ENCODE measurements at places on chromosomes 7 and 10.

DNA sequence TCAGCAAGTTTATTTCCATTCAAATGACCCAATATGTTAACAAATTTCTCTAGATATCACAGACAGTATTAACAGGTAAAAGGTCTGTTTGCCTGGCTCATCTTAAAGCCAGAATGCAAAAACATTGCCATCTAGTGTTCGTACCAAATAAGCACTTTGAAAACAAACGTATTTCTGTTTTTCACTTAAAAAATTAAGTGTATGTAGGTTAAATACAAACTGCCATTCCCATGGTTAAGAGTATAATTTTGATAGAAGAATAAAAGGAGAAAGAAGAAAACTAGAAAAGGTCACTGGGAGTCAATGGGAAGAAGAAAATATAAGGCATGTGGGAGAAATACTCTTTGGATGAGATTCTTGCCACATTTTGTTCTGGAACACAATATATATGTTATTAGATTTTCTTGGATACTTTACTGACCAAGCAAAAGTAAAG lies 51.0 kb downstream of the ORC5 start:
- no peak for DNase-seq

GRCh38 chr10:34666008-34666704 lies 148.9 kb downstream of the PARD3 start:
- no peak for DNase-seq

GRCh38 chr7:151250181-151251132 lies 2.0 kb upstream of the SMARCD3 start:
- DNase-seq, result no peak

- no peak for DNase-seq
These were observed 59.6 kb downstream of the CARD11 start for GRCh38 chr7:2984091-2984490.

- DNase-seq, result no peak
These were observed 268.4 kb downstream of the GPR37 start for GRCh38 chr7:124497176-124497575.

GRCh38 chr7:46589286-46589685 lies 668.2 kb upstream of the IGFBP3 start:
- DNase-seq, result no peak

GRCh38 chr7:29367784-29368183 lies 173.2 kb downstream of the CHN2 start:
- DNase-seq, result no peak

GRCh38 chr10:71756311-71757191 lies 16.8 kb downstream of the VSIR start:
- DNase-seq, result no peak

GRCh38 chr7:143368387-143368786 lies 5.9 kb upstream of the FAM131B start:
- DNase-seq, result no peak

GRCh38 chr7:28190077-28190710 lies 9.6 kb upstream of the JAZF1 start:
- no peak for DNase-seq

- DNase-seq, result no peak
These were observed 32.5 kb upstream of the ZNF32 start for GRCh38 chr10:43681220-43681619.

DNA sequence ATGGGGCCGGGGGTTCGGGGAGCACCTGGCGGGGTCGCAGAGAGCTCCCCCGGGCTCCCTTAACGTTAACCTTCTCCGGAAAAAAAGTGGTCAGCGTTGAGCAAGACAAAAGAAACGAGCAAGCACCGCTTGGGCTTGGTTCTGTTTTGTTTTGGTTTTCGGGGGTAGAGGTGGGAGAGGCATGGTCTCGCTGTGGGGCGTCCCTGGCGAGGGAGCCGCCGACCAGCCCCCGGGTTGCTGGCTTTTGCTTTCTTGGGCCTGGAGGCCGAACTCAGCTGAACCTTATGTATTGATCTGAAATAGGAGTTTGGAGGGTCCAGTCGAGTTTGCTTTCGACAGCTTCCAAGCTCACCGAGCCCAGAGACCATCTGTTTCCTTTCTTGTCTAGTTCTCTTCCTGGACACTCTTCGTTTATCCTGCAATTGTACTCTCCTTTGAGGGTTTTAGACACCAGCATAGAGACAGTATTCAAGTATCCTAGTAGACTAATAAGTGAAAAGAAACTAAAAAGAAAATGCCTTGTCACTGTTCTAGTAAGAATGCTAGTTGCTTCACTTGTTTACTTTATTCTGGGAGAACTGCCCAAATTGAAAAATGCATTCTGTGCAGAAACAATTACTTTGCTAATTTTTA lies 980 bp downstream of the FHIP2A start:
- DNase-seq, result peak; percentile 9

GRCh38 chr7:44961844-44962482 lies 16.9 kb downstream of the MYO1G start:
- no peak for DNase-seq

GRCh38 chr7:134422638-134423037 lies 36.3 kb downstream of the AKR1B1 start:
- no peak for DNase-seq

- no peak for DNase-seq
These were observed 227.3 kb upstream of the SP8 start for GRCh38 chr7:21013765-21014539.

DNA sequence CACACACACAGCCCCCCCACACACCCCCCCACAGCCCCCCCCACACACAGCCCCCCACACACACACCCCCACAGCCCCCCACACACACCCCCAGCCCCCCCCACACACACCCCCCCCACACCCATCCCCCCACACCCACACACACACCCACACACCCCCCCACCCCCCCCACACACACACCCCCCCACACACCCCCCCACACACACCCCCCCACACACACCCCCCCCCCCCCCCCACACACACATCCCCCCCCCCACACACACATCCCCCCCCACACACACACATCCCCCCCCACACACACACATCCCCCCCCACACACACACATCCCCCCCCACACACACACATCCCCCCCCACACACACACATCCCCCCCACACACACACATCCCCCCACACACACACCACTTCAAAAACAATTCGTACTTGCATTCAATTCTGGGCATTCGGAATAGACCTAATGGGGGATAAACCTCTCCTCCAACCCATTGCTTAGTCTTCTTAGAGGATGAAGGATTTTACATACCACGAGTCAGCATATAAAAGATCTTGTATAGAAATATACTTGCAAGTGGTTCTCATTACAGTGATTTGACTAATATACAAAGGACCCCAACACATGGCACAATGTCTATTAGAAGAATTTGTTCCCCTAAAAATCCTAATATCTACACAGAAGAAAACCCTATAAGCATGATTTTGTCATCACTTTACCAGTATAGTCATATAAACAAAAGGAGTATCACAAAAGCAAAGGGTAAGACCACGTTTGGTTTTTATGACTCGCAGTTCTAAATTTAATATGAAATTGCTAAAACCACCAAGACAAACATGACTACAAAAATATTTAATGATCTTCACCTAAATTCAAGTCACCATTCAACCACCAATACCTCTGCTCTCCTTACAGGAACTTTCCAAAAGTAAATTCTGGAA lies 80.9 kb downstream of the DIP2C start:
- DNase-seq, result no peak

DNA sequence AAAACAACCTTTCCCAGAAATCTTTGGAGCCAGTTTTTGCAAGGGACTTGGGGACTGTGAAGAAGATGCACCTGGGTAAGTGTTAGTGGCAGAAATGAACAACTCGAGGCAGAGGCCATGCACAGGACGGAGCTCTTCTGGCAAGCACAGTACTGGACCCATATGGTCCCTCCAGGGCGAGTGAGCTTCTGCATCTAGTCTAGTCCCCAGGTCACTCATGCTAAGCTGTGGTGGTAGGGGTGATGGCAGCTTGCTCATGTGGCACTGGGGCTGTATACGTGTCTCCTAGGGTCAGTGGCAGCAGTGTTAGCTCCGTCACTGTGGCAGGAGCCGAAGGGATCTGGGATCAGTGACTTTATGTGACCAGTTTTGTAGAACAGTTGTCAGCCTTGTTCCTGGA lies 9.3 kb upstream of the LRRC61 start:
- DNase-seq, result no peak

- DNase-seq, result no peak
These were observed 277.8 kb upstream of the NEBL start for GRCh38 chr10:21174715-21175495.

GRCh38 chr7:100173806-100174495 lies 3.2 kb downstream of the GPC2 start:
- no peak for DNase-seq

DNA sequence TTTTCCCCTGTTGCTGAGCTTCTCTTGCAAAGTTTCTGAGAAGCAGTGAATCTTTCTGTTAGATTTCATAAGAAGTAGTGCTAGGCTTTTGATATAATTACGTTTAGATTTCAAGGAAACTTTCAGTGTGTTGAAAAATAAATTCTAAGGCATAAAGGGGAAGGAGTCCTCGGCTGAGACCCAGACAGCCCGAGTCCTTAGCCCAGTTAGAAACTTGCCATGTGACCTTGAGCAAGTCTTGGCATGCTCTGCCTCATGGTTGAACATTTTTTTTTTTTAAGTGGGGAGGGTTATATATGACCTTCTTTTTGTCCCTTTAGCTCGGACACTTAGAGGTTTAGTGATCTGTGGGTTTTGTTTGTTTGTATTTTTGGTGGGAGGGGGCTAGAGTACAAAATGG lies 117.5 kb downstream of the TCF7L2 start:
- DNase-seq, result no peak

DNA sequence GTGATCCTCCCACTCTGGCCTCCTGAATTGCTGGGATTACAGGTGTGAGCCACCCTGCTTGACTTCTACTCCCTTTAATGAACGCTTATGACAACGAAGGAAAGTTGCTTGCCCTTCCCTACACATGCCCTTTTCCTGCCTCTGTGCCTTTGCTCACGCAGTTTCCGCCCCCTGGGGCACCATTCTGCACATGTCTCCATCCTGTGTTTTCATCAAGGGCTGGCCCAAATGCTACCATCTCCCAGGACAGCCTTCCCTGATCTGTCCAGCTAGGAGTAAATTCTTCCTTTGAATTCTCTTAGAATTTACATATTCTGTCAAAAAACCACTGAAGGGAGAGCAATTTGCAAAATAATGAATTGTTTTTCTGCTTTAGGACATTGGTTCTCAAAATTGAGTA lies 50.0 kb upstream of the KMT2C start:
- no peak for DNase-seq

- no peak for DNase-seq
These were observed 5.8 kb downstream of the KIAA1217 start for GRCh38 chr10:24214762-24215161.

GRCh38 chr7:104271948-104272347 lies 56.5 kb upstream of the LHFPL3 start:
- DNase-seq, result no peak

- DNase-seq, result no peak
These were observed 5.7 kb upstream of the ITIH2 start for GRCh38 chr10:7697426-7697825.

DNA sequence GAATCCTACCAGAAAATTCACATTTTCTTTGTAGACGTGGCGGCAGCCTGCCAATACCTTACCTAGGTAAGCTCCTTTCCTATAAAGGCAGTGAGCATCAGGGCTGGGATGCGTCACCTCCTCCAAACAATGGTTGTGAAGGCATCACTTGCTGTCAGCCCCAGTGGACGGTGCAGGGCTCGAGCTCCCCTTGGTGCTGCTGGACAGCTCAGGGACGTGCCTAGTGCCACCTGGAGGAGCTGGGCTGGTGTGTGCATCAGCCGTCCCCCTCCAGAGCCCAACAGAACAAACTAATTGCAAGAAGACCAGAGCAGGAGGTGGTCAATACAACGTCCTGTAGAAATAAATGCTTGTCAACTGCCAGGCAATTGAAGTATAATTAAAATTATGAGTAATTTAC lies 517.5 kb upstream of the FOXK1 start:
- no peak for DNase-seq

DNA sequence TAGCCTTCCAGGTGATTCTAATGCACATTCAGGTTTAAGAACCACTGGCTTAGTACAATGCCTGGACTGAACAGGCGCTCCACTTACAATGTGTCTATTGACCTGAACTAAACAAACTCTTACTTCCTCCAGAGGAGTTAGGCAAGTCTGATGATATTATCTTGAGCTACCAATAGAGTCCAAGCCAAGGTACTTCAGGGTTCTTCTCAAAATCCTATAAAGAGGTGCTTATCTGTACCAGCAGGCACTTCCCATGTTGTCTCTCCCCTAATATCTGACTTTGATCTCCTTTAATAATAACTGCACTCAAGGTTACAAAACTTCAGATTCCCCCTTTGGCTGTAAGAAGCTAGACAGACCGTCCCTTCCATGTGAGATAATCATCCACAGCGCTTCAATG lies 157.0 kb upstream of the SVIL start:
- no peak for DNase-seq

GRCh38 chr10:6354168-6354772 lies 151.5 kb downstream of the PFKFB3 start:
- no peak for DNase-seq

GRCh38 chr7:52501696-52502095 lies 533.7 kb upstream of the POM121L12 start:
- no peak for DNase-seq

DNA sequence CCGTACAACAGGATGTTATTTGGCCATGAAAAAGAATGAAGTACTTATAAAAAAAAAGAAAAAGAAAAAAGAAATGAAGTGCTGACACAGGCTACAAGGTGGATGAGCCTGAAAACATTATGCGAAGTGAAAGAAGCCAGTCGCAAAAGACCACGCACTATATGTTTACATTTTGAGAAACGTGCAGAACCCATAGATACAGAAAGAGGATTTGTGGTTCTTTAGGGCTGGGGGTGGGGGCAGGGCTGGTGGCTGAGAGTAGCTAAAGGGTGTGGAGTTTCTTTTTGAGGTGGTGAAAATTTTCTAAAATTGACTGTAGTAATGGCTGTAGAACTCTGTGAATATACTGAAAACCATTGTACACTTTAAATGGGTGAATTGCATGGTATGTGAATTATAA lies 86.0 kb upstream of the FAM20C start:
- no peak for DNase-seq

DNA sequence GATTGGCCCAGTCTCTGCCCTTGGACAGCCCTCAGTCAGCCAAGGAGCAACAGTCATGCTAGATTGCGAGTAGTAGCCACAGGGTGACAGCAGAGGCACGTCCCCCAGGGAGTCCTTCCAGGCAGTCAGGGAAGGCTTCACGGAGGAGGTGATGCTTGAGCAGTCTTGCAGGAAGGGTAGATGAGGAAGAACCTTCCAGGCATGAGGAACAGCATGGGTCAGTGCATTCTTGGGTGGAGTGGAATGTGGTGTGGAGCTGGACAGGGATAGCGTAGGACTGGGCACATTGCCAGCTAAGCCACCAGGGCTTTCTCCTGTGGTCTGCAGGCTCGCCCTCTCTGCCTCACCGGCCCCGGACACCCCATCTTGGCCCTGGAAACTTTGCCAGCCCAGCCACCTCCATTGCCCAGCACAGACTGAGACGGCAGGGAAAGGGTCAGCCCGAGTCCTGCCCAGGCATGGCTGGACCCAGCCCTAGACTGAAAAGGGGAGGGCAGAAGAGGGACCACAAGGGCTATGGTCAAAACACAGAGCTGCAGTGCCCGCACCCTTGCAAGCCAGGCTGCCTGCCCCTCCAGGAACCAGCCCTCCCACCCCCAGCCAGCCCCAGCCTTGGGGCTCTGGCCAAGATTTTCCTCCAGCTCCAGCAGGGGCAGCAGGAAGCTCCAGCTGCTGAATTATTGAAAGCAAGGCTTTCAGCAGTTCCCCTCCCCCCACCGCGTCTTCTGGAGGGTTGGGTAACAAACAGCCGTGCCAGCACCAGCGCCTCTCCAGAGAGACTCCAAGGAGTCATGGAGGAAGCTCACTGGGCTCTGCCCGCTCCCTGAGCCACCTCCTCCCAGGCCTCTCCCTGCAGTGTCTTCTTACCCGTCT lies 18.7 kb downstream of the SRRM3 start:
- no peak for DNase-seq

Measured in stimulated activated CD8-positive, alpha-beta memory T cell treated with anti-CD3 and anti-CD28 coated beads, Interleukin-2, amount 100 ng/mL, for 48 hours (primary cell).